ENCODE measurements at places on chromosomes 1 and 21. TPM values are rescaled to one million over a fixed set of nuclear protein-coding genes. Genes with fewer than 3 reads are reported as not detected.

ACTRT2 gene
- not detected for total RNA-seq

GRCh38 chr1:225449261-225449660 is 21.4 kb upstream of the LBR start:
- no peak overlapping the region for H3K4me3 ChIP-seq
- no peaks in the 10 kb centered on the region for H3K27me3 ChIP-seq
- DNase-seq, result no peak
- H3K27ac ChIP-seq, result no peak overlapping the region
- no peaks in the 10 kb centered on the region for H3K36me3 ChIP-seq

GRCh38 chr1:33703464-33703863 is 160.4 kb upstream of the HMGB4 start:
- no peak overlapping the region for H3K27ac ChIP-seq
- DNase-seq, result no peak
- H3K36me3 ChIP-seq, result no peaks in the 10 kb centered on the region
- H3K27me3 ChIP-seq, result no peaks in the 10 kb centered on the region
- H3K4me3 ChIP-seq, result no peak overlapping the region

- peak overlapping the region; percentile 95 for H3K4me3 ChIP-seq
- H3K27ac ChIP-seq, result peak overlapping the region; percentile 88
- H3K4me1 ChIP-seq, result peaks cover 24% of the 10 kb centered on the region
Measured at GRCh38 chr1:112674986-112675727, 698 bp downstream of the MOV10 start.

GRCh38 chr21:36759348-36760083 is 60.6 kb downstream of the SIM2 start:
- no peak overlapping the region for H3K4me3 ChIP-seq
- no peaks in the 10 kb centered on the region for H3K36me3 ChIP-seq
- no peak overlapping the region for H3K27ac ChIP-seq
- H3K27me3 ChIP-seq, result no peaks in the 10 kb centered on the region

- DNase-seq, result peak; percentile 53
- H3K4me3 ChIP-seq, result no peak overlapping the region
- H3K27ac ChIP-seq, result no peak overlapping the region
- H3K36me3 ChIP-seq, result no peaks in the 10 kb centered on the region
- H3K4me1 ChIP-seq, result no peaks in the 10 kb centered on the region
Measured at GRCh38 chr1:63674238-63674864, 81.1 kb downstream of the PGM1 start.

DNA sequence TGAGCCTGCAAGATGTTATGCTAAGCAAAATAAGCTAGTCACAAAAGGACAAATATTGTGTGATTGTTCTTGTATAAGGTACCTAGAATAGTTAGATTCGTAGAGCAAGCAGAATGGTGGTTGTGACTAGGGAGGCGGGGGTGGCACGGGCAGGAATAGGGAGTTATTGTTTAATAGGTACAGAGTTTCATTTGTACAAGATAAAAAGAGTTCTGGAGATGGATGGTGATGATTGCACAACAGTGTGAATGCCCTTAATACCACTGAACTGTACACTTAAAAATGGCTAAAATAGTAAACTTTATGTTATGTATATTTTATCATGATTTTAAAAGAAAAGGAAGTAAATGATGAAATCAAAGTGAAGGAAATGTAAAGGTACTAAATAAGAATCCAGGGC is 20.6 kb downstream of the LRRC42 start:
- no peak for DNase-seq
- H3K27me3 ChIP-seq, result no peaks in the 10 kb centered on the region
- H3K27ac ChIP-seq, result no peak overlapping the region
- peaks cover 44% of the 10 kb centered on the region for H3K36me3 ChIP-seq
- H3K4me1 ChIP-seq, result no peaks in the 10 kb centered on the region
- H3K4me3 ChIP-seq, result no peak overlapping the region

- H3K4me3 ChIP-seq, result no peak overlapping the region
- no peak for DNase-seq
- H3K4me1 ChIP-seq, result peaks cover 8% of the 10 kb centered on the region
Measured at GRCh38 chr1:184945678-184946412, 28.5 kb downstream of the NIBAN1 start.

DNA sequence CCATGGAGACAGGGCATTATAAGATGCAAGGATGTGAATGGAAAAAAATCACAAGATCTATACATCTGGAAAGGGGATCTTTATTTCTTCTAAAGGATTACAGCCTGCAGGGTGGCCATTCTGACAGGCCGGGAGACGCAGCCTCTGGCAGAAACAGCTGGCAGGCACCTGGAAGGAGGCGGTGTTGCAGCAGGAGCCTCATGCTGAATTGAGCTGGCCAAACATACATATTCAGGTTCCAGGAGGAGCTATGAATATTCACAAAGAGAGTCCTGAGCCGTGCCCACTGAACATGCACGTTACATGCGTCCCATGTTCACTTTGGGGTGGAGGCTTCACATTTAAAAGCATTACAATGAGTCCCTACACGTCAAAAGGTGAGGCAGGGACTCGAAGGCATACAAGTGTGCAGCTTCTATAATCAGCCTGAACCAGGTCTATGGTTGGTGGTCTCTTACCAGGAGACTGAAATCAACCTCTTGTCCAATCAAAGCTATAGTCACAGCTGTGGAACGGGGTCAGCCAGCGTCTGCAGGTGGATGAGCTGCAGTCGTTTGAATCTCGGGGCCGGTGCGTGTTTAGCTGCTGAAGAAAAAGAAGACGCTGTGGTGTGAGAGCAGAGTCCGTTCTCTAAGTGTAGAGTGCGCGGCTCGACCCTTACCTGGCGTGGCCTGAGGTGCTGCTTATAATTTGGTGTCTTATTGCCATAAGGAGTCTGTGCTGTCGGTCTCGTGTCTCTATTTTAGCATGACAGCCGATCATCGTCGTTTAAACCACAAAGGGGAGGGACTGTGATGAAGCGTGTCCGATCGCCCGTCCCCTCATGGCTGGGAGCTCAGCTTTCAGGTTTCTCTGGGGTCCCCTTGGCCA is 183.0 kb downstream of the ETS2 start:
- no peaks in the 10 kb centered on the region for H3K27me3 ChIP-seq
- no peak for DNase-seq
- no peaks in the 10 kb centered on the region for H3K36me3 ChIP-seq
- H3K4me3 ChIP-seq, result no peak overlapping the region

CRNN gene
- not detected for total RNA-seq

DNA sequence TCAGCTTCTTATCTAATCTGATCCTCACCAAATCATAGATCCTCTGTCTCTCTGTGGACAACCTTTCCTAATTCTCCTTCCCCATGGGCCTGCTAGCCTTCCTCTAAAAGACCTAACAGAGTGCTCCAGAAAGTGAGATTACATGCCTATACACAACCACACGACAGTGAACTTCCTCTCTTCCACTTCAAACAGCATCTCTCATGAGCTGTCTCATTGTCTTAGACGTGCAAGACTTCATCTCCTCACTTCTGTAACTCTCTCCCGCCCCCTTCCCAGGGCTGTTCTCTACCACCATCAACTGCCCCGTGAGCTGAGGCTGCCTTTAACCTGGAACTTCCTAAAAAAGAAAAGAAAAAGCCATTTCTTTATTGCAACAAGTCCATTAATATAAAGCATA is 14.1 kb upstream of the A3GALT2 start:
- no peaks in the 10 kb centered on the region for H3K27me3 ChIP-seq
- no peak overlapping the region for H3K4me3 ChIP-seq
- peaks cover 19% of the 10 kb centered on the region for H3K36me3 ChIP-seq
- peak overlapping the region; percentile 86 for H3K27ac ChIP-seq
- H3K4me1 ChIP-seq, result peaks cover 86% of the 10 kb centered on the region
- peak; percentile 51 for DNase-seq

DNA sequence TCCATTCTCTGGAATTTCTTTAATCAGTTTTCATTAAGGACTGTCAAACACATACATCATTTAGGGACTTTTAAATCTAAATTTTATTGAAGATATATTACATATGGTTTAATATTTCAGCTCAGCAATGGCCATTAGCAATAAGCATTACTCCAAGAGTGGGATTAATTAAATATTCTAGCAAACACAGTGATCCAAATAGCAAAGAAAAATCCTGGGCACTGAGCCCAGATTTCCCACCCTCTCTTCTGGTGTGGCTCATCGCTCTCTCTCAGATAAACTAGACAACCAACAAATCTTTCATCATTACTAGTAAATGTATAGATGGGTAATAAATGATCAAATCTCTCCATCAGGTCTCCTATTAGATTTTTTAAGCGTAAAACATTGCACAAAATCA is 53.5 kb upstream of the FOXD3 start:
- H3K27me3 ChIP-seq, result no peaks in the 10 kb centered on the region
- no peak overlapping the region for H3K4me3 ChIP-seq
- H3K4me1 ChIP-seq, result no peaks in the 10 kb centered on the region
- no peak overlapping the region for H3K27ac ChIP-seq

MYOM3 gene
- total RNA-seq, result not detected

GRCh38 chr1:109498161-109498801 is 4.4 kb downstream of the CYB561D1 start:
- H3K36me3 ChIP-seq, result peaks cover 32% of the 10 kb centered on the region
- no peaks in the 10 kb centered on the region for H3K27me3 ChIP-seq
- H3K4me1 ChIP-seq, result peaks cover 25% of the 10 kb centered on the region
- no peak overlapping the region for H3K4me3 ChIP-seq

S100B gene
- 1.9 TPM for total RNA-seq

DNA sequence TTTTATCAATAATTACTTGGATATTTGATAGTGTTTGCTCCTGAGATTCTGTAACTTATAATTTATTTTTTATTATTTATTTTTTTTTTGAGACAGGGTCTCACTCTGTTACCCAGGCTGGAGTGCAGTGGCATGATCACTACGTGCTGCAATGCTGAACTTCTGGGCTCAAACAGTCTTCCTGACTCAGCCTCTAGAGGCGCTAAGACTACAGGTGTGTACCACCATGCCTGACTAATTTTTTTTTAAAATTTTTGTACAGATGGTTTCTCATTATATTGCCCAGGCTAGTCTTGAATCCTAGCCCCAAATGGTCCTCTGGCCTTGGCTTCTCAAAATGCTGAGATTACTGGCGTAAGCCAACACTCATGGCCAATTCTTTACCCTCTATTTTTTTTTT is 845.5 kb upstream of the ADGRL4 start:
- no peak overlapping the region for H3K4me3 ChIP-seq
- no peaks in the 10 kb centered on the region for H3K4me1 ChIP-seq
- no peak for DNase-seq
- H3K27ac ChIP-seq, result no peak overlapping the region

RIT1 gene
- total RNA-seq, result 42.0 TPM

WNT4 gene
- total RNA-seq, result 1.0 TPM

RGS1 gene
- 52.0 TPM for total RNA-seq

PTCH2 gene
- 0.69 TPM for total RNA-seq

NBPF4 gene
- not detected for total RNA-seq

- peaks cover 12% of the 10 kb centered on the region for H3K4me1 ChIP-seq
- peaks cover 31% of the 10 kb centered on the region for H3K36me3 ChIP-seq
- H3K27me3 ChIP-seq, result no peaks in the 10 kb centered on the region
- H3K4me3 ChIP-seq, result no peak overlapping the region
Measured at GRCh38 chr21:36237441-36237840, 80.8 kb downstream of the DOP1B start.

Measured in upper lobe of left lung (tissue), 6 donors.